Activated naive CD4-positive, alpha-beta T cell treated with Interleukin-2 at 50 U/mL for 16 hours (primary cell): ENCODE measurements at places on chromosomes 3 and 15.

- no peak for DNase-seq
These were observed 78.6 kb downstream of the VGLL4 start for GRCh38 chr3:11565072-11565471.

- DNase-seq = no peak
These were observed 58.0 kb upstream of the FOXB1 start for GRCh38 chr15:59946084-59946483.

DNA sequence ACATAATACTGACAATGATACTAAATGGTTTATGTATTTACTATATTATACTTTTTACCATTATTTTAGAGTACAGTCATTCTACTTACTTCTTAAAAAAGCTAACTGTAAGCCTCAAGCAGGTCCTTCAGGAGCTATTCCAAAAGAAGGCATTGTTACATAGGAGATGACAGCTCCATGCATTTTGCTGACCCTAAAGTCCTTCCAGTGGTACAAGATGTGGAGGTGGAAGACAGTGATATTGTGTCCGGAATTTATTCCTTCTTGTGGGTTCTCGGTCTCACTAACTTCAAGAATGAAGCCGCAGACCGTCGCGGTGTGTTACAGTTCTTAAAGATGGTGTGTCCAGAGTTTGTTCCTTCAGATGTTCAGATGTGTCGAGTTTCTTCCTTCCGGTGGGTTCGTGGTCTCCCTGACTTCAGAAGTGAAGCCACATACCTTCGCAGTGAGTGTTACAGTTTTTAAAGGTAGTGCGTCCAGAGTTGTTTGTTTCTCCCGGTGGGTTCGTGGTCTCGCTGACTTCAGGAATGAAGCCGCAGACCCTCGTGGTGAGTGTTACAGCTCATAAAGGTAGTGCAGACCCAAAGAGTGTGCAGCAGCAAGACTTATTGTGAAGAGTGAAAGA lies 20.9 kb downstream of the AVEN start:
- DNase-seq = no peak

GRCh38 chr15:28921919-28922706 lies 36.3 kb downstream of the APBA2 start:
- DNase-seq = no peak

GRCh38 chr3:127254730-127255129 lies 33.1 kb downstream of the PRR20G start:
- DNase-seq = no peak

DNA sequence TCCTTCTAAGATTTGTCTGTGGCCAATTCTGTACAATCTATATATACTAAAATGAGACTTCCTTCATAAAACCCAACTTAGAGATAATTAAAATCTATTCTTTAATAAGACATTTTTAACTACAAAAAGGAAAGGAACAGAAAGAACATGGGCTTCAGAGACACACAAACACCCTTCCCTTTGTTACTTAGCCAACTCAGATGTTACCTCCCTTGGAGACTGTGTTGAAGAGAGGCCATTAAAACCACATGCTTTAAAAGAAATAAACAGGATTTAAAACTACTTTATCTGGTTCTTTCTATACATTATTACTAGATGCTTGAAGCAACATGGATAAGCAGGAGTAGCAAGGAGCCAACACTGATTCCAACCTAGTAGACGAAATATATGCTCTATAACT lies 42.0 kb downstream of the LRRFIP2 start:
- no peak for DNase-seq

- no peak for DNase-seq
These were observed 4.6 kb downstream of the SNUPN start for GRCh38 chr15:75620841-75621391.

- DNase-seq = peak; percentile 33
These were observed 50.0 kb downstream of the RLBP1 start for GRCh38 chr15:89171136-89172072.
